HT-29 (cell line): ENCODE measurements at places on chromosomes 12 and 14.
A peak's percentile ranks its signal among the peaks of the same experiment; 100 is the strongest.

DNA sequence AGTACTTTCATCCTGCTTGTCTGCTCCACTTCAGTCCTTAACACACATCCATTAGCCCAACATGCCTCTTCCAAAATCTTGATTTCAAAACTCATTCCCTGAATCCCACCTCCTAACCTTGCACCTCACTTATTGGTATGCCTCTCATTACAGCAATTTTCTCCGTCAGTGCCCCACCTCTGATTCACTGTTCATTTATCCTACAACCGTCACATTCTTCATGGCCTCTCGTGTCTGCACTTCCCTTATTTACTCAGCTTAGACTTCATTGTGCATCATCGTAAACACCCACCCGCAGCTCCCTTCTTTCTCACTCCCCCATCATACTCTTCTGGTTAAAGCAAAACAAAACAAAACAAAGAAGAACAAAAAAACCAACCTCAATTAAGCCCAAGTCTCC lies 160.6 kb upstream of the HMGA2 start:
- no peak for DNase-seq

DNA sequence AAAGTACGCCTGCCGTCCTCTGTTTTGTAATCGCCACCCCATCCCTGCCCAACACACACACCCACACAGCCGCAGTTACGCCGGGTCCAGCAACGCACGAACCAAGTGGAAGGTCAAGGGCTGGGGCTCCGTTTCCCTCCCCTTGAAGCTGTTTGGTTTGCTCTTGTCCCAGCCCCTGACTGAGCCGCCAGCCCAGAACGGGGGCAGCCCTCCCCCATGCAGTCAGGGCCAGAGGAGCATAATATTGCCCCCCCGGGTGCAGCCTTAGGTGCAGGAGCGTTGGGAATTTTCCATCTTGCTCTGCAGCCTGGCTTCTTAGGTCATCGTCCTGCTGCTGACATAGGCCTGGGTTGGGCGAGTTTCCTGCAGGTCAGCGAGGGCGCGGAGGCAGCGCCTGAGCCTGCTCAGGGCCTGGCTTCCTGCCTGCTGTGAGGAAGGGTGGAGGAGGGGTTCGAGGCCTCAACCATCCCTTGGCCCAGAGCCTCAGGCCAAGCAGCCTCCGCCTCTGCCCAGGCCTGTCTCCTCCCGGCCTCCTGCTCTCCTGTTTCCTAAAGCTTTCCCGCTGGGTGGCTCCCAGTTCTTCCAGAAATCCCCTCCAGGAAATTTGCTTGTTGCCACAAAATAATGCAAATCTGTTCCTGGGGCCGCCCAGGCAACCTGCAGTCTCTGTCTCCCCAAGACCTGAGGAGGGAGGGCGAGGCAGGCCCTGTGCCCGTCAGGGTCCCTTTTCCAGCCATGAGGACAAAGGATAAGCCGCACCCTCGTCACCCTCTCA lies 44.5 kb downstream of the PSMA6 start:
- DNase-seq: peak; percentile 85

DNA sequence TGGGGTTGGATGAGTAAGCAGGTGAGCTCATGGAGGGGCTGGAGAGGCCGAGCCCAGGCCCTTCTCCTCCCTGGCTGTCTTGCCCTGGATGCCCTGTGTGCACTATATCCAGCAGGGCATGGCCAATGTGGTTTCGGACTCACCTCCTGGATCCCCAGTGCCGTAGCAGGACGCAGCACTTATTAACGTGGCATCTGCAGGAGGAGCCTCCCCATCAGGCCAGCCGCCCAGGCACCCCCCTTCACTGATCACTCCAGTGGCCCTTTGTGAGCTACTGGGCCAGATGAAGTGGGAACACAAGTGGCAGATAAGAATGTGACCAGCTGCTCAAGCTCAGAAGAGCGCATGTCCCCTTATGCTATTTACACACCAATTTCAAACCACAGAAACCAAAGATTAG lies 43.1 kb upstream of the DICER1 start:
- DNase-seq: no peak

GRCh38 chr12:49776858-49777257 lies 35.5 kb downstream of the TMBIM6 start:
- no peak for DNase-seq

- DNase-seq: peak; percentile 13
Observed at GRCh38 chr12:2382370-2383155, 329.8 kb downstream of the CACNA1C start.

GRCh38 chr14:100617410-100618317 lies 30.4 kb upstream of the BEGAIN start:
- DNase-seq: no peak

- DNase-seq: no peak
Observed at GRCh38 chr12:92007787-92008186, 137.9 kb downstream of the BTG1 start.

DNA sequence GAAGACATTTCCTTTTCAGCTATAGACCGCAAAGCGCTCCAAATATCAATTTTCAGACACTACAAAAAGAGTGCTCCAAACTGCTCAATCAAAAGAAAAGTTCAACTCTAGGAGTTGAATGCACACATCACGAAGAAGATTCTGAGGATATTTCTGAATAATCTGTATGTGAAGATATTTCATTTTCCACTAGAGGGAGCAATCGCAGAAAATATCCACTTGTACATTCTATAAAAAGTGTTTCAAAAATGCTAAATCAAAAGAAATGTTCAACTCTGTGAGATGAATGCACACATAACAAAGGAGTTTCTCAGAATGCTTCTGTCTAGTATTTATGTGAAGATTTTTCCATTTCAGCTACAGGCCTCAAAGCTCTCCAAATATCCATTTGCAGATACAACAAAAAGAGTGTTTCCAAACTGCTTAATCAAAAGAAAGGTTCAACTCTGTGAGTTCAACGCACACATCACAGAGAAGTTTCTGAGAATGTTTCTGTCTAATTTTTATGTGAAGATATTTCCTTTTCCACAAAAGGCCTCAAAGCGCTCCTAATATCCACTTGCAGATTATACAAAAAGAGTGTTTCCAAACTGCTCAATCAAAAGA lies 643.8 kb upstream of the ALG10B start:
- DNase-seq: peak; percentile 18

- peak; percentile 72 for DNase-seq
Observed at GRCh38 chr12:96401076-96401871, 1.0 kb upstream of the CDK17 start.

DNA sequence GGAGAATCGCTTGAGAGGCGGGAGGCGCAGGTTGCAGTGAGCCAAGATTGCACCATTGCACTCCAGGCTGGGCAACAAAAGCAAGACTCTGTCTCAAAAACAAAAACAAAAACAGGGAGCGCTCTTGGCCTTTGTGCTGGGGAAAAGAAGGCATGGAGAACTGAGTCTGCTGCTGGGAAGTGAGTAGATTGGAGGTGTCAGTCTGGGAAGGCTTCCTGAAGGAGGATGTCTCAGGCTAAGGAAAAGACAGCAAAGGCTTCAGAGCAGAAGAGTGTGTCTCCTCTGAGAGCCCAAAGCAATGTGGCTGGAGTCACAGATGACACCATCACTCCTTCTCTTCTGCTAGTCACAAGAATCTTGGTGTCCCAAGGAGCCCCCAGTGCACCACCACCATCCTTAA lies 21.0 kb upstream of the KRT18 start:
- DNase-seq: no peak

DNA sequence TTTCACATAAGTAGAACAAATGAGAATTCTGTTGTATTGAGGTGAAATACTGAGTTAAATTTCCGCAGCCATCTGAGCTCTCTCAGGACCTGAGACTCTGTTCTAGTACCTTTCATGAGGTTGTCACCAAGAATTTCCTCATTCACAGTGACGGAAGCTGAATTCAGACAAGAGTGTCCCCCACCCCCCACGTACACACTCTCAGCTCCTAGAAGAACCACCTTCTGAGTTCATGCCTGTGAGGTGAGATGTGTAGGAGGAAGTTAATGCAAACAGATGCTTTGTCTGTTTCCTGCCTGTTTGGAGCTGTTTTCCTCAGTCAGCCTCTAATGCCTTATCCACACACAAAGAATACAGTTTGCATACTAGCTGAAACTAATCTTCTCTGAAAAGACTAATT lies 18.2 kb downstream of the BICDL1 start:
- DNase-seq: peak; percentile 60

DNA sequence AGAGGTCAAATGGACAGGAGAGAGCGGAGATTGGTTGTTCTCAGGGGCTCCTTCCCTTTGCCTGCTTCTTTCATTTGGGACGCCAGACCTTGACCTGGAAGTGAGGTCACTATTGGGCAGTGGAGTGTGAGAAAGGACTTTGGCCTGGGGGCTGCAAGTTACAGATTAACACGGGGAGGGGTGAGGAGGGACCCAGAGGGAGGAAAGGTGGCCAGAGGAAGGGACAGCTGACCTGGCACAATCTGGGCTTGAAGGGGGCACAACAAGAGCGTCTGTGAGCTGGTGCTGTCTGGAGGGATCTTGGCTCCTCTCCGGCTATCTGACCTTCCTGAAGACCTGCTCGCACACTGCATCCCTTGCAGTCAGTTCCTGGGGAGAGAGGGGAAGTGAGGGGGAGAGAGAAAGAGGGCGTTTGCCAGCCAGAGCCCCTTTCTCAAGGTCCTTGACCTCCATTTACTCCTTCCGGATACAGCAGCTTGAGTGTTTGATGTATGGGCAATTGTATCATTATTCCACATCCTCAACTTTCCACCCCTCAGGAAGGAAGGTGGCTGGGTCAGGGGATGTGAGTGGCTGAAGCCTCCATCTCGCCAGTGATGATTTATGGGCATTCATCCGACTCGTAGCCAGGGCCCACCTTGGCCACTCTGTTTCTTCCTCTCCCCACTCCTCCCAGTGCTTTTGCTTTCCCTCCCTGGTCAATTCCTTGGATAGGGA lies 4.7 kb downstream of the RBP5 start:
- no peak for DNase-seq

GRCh38 chr12:94786906-94787305 lies 136.5 kb upstream of the TMCC3 start:
- no peak for DNase-seq

DNA sequence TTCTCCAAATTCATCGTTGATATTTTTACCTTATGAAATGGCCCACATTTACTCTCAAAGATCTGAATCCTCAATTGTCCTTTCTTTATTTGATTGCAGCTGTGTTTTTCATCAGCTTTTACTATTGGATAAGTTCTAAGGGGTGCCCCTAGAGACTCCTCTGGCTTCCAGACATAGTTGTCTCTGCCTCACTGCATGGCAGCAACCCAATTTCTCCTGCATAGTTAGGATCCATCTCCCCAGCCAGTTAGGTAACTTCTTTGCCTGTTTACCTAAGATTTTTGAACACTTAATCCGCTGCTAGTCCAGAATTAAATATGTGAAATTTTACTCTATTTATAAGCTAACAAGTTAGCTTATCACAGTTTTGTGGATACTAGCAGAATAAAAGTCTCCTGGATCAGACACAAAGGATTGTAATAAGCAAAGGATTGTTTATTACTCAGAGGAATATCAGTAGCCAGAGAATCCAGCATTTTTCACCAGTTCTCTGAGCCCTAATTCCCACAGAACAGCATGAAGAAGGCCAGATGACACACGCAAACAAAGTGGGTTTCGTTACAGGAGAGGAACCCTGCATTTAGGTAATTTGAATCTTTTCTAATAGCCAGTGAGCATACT lies 101.1 kb downstream of the BBS10 start:
- no peak for DNase-seq

GRCh38 chr14:68719634-68720384 lies 73.1 kb downstream of the ZFP36L1 start:
- no peak for DNase-seq

GRCh38 chr12:59429766-59430165 lies 166.1 kb upstream of the SLC16A7 start:
- no peak for DNase-seq

- DNase-seq: no peak
Observed at GRCh38 chr12:111359231-111359913, 9.5 kb downstream of the PHETA1 start.

GRCh38 chr12:105235281-105235731 lies 668 bp downstream of the APPL2 start:
- DNase-seq: peak; percentile 51

DNA sequence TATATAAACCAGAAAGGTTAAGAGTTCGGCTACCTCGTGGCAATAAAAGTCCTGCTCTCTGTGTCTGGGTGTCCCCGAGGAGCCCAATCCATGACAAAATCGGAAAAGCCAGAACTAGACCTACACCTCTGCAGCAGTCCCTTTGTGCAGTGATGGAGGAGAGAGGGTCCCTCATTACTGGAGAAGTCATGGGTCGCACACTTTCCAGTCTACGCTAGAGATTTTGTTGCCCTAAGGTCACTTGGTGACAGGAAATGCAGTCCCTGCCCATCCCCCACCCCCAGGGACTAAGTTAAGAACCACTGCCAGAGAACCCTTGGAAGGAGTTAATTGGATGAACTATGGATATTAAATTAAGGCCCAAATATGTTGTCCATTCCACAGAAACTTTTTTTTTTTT lies 104.4 kb upstream of the ATF7IP start:
- DNase-seq: no peak

- no peak for DNase-seq
Observed at GRCh38 chr14:65228436-65228835, 126.1 kb upstream of the MAX start.

DNA sequence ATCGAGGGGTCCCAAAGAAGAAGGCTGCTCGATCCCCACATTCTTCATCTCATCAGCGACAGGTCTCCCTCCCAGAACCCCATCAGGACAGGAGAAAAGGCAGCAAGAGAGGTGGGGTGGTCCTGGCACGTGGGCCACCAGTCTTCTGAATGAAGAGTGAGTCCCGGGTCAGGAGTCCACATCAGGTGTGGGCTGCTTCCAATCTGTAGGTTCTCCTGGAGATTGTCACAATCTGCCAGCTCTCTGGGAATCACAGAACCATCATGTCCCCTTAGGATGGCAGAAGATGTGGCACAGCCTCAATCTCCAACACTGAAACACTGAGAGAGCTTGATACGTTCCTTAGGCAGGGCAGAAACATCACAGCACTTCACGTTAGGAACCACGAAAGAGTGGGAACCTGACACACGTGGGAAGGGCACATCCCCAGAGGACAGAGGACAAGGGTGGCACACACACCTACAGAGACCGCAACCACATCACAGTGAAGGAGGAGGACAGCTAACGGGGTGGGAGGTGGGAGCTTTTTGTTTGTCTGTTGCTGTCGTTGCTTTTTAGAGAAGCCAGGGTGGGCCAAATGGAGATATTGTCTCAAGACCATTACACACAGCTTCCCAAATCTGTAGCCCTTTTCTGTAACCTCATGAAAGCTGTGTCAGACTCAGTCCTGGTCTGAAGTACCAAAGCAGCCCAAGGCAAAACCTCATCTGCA lies 284.5 kb downstream of the DPF3 start:
- no peak for DNase-seq

GRCh38 chr14:95495538-95496025 lies 20.9 kb downstream of the SYNE3 start:
- no peak for DNase-seq

GRCh38 chr12:124852329-124852831 lies 11.3 kb downstream of the SCARB1 start:
- no peak for DNase-seq
